ENCODE measurements at places on chromosomes 2 and 18.
A peak's percentile ranks its signal among the peaks of the same experiment; 100 is the strongest.

GRCh38 chr2:146214394-146214929, 1630.4 kb upstream of the ACVR2A start:
- no peak overlapping the region for H3K4me3 ChIP-seq
- no peaks in the 10 kb centered on the region for H3K36me3 ChIP-seq
- no peak for DNase-seq
- no peaks in the 10 kb centered on the region for H3K4me1 ChIP-seq
- no peaks in the 10 kb centered on the region for H3K27me3 ChIP-seq

- H3K4me3 ChIP-seq = no peak overlapping the region
- peaks cover 49% of the 10 kb centered on the region for H3K27me3 ChIP-seq
- H3K36me3 ChIP-seq = no peaks in the 10 kb centered on the region
- H3K4me1 ChIP-seq = peaks cover 33% of the 10 kb centered on the region
- H3K27ac ChIP-seq = no peak overlapping the region
These were observed 2.8 kb downstream of the DIPK1C start for GRCh38 chr18:74454279-74454751.

- H3K4me1 ChIP-seq = no peaks in the 10 kb centered on the region
- peaks cover 1% of the 10 kb centered on the region for H3K36me3 ChIP-seq
- H3K4me3 ChIP-seq = no peak overlapping the region
- H3K27ac ChIP-seq = no peak overlapping the region
- no peak for DNase-seq
These were observed 119.8 kb downstream of the PTPN4 start for GRCh38 chr2:119879502-119879901.

GRCh38 chr18:2412996-2413751, 158.1 kb downstream of the METTL4 start:
- H3K27me3 ChIP-seq = peaks cover 7% of the 10 kb centered on the region
- no peak for DNase-seq
- H3K27ac ChIP-seq = no peak overlapping the region
- no peak overlapping the region for H3K4me3 ChIP-seq
- no peaks in the 10 kb centered on the region for H3K4me1 ChIP-seq
- H3K36me3 ChIP-seq = no peaks in the 10 kb centered on the region

GRCh38 chr2:127437781-127438726, 19.8 kb downstream of the PROC start:
- peaks cover 7% of the 10 kb centered on the region for H3K36me3 ChIP-seq
- no peak overlapping the region for H3K4me3 ChIP-seq
- no peaks in the 10 kb centered on the region for H3K4me1 ChIP-seq
- no peak for DNase-seq
- peak overlapping the region; percentile 31 for H3K27ac ChIP-seq
